ENCODE measurements at places on chromosomes 5 and 9.

- DNase-seq: no peak
Measured at GRCh38 chr5:40033411-40033810, 608.6 kb upstream of the DAB2 start.

DNA sequence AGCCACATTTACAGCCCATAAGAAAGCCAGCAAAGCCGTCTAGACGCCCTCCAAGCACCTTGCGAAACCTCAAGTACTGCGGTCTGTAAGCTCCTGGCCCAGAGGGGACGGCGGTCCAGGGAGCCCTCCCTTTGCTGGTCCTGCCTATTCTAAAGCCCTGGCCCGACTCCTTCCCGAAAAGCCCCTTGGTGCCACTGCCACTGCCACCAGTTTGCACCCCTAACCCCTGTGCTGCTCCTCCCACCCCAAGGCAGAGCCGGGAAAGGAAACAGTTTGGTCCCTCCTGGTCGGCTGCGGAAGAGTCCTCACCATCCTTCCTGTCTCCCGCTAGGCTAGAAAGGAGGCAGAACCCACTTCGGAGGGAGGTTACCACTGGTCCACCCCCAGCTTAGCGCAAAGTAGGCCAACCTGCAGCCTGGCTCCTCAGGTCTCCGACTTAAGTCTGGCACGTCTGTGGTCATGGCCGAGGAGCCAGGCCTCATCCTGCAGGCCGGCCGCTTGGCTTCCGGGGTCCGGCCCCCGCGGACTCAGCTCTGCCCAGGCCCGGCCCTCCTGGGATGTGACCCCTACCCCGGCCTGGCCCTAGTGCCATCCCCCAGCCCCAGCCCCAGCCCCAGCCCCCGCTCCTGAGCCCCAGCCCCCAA, 916 bp downstream of the TOR1A start:
- peak; percentile 83 for DNase-seq

- no peak for DNase-seq
Measured at GRCh38 chr5:143842920-143843319, 31.0 kb downstream of the HMHB1 start.

DNA sequence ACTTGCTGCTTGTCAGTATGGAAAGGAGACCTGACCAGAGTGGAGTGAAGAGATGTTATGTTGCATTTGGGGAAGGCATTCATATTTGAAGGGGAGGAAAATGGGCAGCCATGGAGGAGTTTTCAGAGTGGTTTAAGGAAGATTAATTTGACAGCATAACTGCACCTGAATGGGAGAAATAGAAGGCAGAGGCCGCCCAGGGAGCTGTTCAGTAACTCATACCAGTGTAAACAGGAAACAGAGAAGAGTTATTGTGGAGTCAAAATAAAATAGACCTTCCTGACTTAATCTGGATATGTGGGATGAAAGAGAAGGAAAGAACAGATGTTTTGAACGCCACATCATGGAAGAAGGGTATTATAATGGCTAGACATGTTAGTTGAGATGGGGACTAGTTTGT, 13.4 kb downstream of the SLC44A1 start:
- no peak for DNase-seq

GRCh38 chr5:51383131-51384121, at the start of gene ISL1:
TSS of gene ISL1 (plus strand) at chr5:51383448. CDS start at chr5:51383672, 224 bp downstream.
- DNase-seq: peak; percentile 93

DNA sequence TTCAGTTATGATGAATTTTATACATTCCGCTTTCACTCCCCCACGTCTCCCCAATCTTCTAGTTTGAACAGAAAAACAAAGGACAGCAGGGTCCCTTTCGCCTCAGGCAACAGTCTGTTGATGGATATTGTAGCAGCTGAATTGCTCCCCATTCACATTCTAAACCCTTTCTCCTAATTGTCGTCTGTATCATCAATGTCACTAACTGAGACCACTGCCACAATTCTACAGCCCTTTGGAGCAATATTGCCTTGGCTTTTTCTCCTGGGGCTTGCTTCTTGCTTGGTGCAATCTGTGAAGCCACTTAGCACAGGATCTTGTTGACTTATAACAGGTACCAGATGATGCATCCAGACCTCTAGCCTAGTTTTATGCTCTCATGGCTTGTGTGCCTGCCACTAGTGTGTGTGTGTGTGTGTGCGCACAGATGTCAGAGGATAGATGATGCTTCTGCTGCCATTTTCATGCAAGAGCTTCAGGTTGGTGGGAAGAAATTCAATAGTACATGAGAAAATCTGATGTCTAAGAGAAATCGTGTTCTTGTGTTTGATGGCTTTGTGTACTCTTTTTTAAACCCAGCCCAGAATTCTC, 195.2 kb upstream of the ISL1 start:
- DNase-seq: no peak

DNA sequence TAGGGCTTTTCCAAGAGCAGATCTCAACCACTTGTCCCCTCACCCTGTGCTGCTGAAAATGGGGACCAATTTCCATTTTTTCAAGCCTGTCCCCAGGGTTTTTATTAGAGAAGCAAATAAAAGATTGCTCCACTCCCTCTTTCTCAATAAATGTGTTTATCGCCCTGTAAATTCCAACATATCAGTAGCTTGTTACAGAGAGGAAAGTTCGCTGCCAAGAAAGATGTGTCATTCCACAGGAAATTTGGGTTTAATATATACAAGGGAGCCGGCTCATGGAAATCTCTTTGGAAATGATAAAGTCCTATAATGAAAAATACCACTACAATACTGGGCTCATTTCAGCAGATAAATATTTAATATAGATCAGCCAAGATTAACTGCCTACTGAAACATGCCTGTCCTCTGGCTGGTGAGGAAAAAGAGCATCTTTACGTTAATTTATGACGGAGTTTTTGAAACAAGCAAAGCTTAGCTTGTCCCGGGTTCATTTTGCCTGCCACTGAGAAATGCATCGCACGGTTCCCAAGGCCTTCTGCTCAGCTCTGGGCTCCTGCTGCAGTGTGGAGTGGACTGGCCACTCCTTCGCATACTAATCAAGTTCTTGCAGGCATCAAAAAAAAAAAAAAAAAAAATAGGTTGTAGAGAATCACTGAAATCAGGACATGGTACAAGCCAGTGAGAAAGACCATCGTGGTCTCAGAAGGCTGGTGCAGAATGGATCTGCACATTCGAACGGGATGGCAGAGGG, 84.5 kb downstream of the BRINP1 start:
- no peak for DNase-seq

- no peak for DNase-seq
Measured at GRCh38 chr9:3827175-3827574, 301.4 kb upstream of the RFX3 start.

GRCh38 chr9:97237311-97237786, 70.1 kb upstream of the CCDC180 start:
- DNase-seq: no peak

GRCh38 chr9:126234681-126235335, 91.8 kb upstream of the MVB12B start:
- DNase-seq: no peak

- peak; percentile 59 for DNase-seq
Measured at GRCh38 chr5:150411245-150411979, 1.3 kb downstream of the CD74 start.

DNA sequence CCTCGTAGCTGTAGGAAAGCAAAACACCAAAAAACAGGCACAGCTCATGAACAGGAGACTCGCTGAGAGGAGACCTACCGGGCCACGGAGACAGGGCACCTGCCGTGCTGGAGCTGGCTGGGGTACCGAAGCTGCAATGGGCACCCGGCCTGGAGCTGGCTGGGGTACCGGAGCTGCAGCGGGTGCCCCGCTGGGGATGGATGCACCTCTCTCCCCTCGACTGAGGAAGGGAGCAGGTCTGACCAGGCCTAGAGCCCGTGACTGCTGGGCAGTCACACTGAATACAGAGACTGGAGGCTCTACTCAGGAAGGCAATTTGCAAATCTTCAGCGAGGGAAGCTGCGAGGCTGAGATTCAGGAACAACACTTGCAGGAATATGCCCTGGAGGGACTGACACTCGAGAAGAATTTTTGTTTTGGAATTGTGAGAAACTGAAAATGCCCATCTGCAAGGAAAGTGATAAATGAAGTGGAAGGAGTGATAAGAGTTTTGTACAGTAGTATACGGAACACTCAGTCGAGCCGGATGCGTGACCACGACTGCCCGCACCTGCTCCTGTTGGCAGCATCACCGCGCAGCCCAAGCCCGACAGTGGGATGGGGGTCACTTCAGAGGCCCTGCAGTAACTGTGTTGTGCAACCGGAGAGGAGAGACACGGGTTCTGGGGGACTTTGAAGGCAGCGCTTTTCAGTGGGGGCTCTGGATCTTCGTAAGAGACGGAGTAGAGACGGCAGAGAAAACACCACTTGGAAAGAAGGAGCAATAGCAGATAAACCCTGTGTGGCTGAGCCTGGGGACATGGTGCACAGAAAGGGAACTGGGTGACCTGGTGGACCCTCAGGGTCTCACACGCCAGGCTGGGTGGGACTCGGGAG, 27.9 kb upstream of the LPCAT1 start:
- DNase-seq: peak; percentile 62

GRCh38 chr9:1047591-1048230, 2.4 kb upstream of the DMRT2 start:
- peak; percentile 85 for DNase-seq

DNA sequence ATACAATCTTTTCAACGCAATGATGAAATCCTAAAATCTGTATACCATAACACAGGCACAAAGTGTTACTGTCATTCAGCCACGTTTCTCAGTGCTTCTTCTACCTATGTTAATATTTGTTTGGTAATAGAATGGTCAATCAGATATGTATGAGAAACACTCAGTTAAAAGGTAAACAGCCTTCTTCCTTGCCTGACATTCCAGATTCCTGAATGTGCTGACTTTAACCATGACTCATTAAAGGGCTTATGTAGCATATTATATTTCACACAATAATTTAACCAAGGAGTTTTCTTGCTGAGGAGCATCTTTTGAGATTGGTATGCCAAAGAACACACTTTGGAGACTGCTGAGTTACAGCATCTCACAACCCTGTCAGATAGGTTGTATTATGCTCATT, 187.6 kb downstream of the CETN3 start:
- DNase-seq: no peak

DNA sequence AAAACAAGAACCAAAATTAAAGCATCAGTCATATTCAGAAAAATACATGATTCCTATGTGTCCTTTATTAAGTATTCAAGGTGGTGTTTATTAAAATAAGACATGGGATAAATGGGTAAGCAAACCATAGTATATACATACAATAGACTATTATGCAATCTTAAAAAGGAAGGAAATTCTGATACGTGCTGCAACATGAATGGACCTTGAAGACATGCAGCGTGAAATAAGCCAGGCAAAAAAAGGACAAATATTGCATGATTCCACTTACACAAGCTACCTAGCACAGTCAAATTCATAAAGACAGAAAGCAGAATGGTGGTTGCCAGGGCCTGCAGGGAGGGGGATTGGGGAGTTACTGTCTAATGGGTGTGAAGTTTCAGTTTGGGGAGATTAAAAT, 127.7 kb downstream of the DMAC1 start:
- no peak for DNase-seq

GRCh38 chr5:31962871-31963307, 211.2 kb downstream of the GOLPH3 start:
- DNase-seq: no peak

DNA sequence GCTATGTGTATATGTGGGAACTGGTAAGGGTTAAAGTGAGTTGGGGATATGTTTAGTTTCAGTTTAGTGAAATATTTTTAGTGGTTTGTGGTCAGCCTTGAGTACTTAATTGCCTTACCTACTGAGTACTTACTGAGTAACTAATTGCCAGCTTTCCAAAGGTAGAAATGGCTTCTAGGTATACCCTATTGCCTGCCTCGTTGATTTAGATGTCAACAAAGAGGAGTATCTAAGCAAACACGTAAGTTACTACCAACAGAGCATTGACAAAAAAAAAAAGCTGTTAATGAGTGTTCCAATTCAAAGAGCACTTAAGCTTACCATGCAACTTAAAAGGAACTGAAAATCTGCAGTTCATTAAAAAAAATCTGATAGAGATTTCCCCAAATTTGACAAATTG, 8.8 kb downstream of the ATP10B start:
- DNase-seq: no peak

- no peak for DNase-seq
Measured at GRCh38 chr5:13454050-13454449, 490.4 kb downstream of the DNAH5 start.

GRCh38 chr9:117555964-117556629, 141.2 kb upstream of the ASTN2 start:
- DNase-seq: no peak

- DNase-seq: no peak
Measured at GRCh38 chr5:96517295-96517694, 84.2 kb upstream of the PCSK1 start.

DNA sequence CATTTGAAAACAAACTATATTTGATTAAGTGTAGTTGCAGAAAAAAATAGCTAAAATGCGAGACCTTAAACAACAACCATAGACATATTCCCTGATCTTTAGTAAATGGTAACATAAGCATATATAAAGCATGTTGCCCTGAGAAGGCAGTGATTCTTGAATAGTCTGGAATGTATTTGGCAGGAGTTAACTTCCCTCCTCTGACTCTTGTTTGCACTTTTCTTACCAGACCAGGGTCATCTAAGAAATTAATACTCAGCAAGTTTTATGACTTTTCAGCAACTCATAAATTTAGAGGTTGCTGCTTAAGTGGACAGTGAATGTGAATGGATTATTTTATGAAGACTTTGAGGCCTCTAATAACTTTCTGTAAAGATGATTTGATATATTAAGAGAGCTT, 55.3 kb upstream of the NUDT12 start:
- DNase-seq: no peak

DNA sequence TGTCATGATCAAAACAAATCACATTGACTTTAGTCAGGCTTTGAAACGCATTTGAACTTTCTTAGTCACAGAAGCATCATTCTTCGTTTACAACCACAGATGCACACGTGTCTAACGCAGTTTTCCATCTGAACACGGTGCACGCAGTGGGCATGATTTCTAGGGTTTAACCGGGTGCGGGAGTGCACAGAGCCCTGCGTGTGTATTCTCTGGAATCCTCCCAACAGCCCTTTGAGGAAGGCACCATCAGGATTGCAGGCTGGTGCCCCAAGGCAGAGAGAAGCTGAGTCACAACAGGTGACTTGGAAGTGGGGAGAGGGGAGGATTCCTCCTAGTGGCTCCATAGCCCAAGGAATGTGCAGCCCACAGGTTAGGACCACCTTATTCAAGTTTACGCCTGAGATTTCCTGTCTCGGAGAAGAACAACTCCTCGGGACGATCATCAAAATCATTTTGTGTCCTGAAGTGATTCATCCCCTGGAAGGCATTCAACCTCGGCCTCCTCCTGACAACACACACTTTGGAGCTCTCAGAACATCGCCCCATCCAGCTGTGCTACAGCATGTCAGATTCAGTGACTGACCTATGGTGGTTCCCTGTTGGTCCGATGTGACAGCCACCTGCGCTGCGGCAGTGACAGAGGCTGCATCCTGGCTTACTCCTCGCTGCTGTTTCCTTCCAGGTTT, 13.1 kb downstream of the ROPN1L start:
- peak; percentile 94 for DNase-seq

- DNase-seq: no peak
Measured at GRCh38 chr5:176948458-176948857, 49.3 kb upstream of the HK3 start.

- no peak for DNase-seq
Measured at GRCh38 chr5:154479160-154479943, 1.3 kb upstream of the HAND1 start.

Measured in osteoblast (primary cell).